ENCODE measurements at places on chromosomes 6 and 20.

- no peak overlapping the region for H3K4me3 ChIP-seq
- H3K27me3 ChIP-seq, result no peaks in the 10 kb centered on the region
- H3K36me3 ChIP-seq, result no peaks in the 10 kb centered on the region
- H3K4me1 ChIP-seq, result no peaks in the 10 kb centered on the region
- no peak overlapping the region for H3K27ac ChIP-seq
These were observed 131.1 kb upstream of the MYLIP start for GRCh38 chr6:15997586-15998388.

DNA sequence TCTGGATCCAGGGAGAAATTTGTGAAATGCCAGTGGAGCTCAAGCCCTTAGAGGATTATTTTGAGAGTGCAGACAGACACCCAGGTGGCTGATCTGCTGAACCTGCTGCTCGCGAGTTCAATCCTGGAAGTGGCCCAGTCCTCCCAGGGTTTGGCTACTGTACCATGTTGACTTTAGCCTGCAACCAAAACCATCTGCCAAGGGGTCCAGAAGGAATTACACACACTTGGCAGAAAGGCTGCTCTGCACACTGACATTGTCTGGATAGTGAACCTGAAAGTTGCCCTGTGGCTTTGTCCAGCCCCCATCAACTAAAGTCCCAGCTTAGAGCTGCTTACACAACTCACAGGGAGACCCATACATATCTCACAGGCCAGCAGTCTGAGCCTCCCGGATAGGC, 21.6 kb upstream of the PI3 start:
- no peaks in the 10 kb centered on the region for H3K4me1 ChIP-seq
- H3K27me3 ChIP-seq, result no peaks in the 10 kb centered on the region
- no peak overlapping the region for H3K27ac ChIP-seq
- no peak overlapping the region for H3K4me3 ChIP-seq
- H3K36me3 ChIP-seq, result no peaks in the 10 kb centered on the region

DNA sequence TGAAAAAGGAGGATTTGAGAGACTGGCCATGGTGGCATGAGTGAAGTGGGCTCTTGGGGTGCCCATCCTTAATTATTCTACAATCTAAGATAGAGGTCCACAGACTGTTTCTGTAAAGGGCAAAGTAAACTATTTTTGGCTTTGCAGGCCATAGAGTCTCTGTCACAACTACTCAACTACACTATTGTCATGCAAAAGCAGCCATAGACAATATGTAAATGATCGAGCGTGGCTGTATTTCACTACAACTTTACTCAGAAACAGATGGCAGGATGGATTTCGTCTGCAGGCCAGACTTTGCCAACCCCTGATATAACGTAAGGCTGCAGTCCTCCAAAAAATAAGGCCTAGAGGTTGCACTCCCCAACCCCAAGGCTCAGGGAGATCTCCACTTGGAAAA, 58.2 kb upstream of the NAA20 start:
- peaks cover 49% of the 10 kb centered on the region for H3K36me3 ChIP-seq
- no peak overlapping the region for H3K27ac ChIP-seq
- H3K4me1 ChIP-seq, result no peaks in the 10 kb centered on the region
- H3K4me3 ChIP-seq, result no peak overlapping the region

GRCh38 chr20:34458631-34459030, 57.6 kb upstream of the DYNLRB1 start:
- no peaks in the 10 kb centered on the region for H3K4me1 ChIP-seq
- no peaks in the 10 kb centered on the region for H3K27me3 ChIP-seq
- no peak overlapping the region for H3K4me3 ChIP-seq
- no peak overlapping the region for H3K27ac ChIP-seq
- peaks cover 25% of the 10 kb centered on the region for H3K36me3 ChIP-seq

GRCh38 chr6:167789358-167789757, 37.4 kb upstream of the AFDN start:
- no peak overlapping the region for H3K4me3 ChIP-seq
- no peak overlapping the region for H3K27ac ChIP-seq
- peaks cover 10% of the 10 kb centered on the region for H3K27me3 ChIP-seq

DNA sequence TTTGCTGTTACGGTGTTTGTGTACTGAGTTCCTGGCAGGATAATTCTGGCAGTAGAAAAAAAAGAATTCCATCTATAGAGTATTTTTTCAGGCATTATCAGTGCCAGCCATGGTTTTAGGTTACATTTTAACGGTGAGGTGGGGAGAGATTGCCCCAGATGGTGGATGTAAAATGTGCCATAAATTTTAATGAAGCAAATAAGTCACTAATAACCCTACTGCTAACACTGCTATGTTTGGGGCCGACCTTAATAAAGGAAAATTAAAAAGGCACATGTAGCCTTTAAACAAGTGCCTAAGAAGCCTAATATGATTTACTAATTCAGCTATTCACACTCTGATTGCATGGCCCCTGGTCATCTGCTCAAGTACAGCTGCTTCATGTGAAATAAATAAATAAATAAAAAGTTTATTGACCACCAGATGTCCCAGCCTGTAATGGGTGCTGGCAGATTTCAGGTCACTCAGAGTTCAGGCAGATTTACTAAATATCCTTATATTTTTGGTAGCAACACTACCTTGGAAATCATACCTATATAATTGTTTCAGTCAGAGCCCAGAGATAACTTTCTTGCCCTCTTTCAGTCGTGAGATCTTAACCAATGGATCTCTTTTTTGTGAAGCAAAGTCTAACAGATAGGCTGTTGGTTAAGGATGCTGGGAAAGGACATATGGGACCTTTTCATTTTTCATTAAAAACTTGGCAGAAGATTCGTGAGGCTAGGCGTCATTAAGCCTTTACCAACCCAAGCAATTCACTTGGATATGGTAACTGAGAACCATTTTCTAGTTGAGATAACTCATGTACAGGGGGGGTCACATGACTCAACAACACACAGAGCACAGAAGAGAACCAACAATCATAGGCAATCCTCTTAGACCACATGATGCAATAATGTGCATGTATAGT, 495.0 kb upstream of the NRSN1 start:
- no peak overlapping the region for H3K4me3 ChIP-seq
- H3K27ac ChIP-seq, result no peak overlapping the region
- H3K36me3 ChIP-seq, result no peaks in the 10 kb centered on the region
- H3K4me1 ChIP-seq, result no peaks in the 10 kb centered on the region
- H3K27me3 ChIP-seq, result no peaks in the 10 kb centered on the region
- DNase-seq, result no peak

DNA sequence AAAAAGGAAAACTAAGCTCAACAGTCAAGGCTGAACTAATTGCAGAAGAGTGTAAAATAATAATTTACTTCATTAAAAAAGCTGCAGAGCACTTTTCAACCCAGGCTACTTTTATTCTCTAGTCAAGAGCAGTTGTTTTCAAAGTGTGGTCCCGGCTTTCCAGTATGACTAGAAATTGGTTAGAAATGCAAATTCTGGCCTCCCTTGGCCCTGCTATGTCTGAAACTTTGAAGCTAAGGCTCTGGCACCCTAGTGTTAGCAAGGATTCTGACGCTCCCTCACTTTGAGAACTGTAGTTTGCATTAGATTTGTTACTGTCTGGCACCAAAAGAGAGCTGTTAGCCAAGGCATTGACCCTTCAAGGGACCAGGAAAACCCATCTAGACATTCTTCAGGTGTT, 9.5 kb upstream of the NXT1 start:
- no peak for DNase-seq
- no peaks in the 10 kb centered on the region for H3K36me3 ChIP-seq
- H3K4me1 ChIP-seq, result no peaks in the 10 kb centered on the region
- no peaks in the 10 kb centered on the region for H3K27me3 ChIP-seq
- H3K4me3 ChIP-seq, result no peak overlapping the region

DNA sequence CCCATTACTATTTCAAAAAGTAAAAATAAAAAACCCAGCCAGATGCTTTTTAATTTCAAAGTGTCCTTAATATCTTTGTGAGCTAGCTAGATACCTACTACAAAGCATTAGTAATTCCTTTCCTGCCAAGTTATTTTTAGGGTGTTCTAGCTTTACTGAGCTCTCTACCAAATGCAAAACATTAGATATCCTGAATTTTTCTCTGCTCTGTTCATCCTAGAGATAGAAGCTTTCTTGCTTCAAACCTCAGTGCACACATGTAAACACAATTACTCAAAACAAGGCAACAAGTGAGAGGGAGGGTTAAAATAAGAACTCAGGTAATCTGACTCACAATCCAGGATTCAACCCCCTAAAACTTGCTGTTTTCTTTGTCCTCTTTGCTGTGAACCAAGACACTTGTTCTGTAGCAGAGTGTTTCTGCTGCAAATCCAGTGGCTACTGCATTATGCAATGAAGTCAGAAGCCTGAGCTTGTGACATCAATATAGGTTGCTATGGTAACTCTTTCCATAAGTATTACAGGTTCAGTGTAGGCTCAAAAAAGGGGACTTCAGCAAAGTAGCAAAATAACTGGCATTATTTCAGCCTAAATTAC, 72.6 kb upstream of the STXBP5 start:
- no peaks in the 10 kb centered on the region for H3K27me3 ChIP-seq
- no peaks in the 10 kb centered on the region for H3K4me1 ChIP-seq
- no peak overlapping the region for H3K27ac ChIP-seq
- no peaks in the 10 kb centered on the region for H3K36me3 ChIP-seq
- H3K4me3 ChIP-seq, result no peak overlapping the region

- no peak overlapping the region for H3K27ac ChIP-seq
- no peaks in the 10 kb centered on the region for H3K4me1 ChIP-seq
- DNase-seq, result no peak
- no peaks in the 10 kb centered on the region for H3K36me3 ChIP-seq
These were observed 35.7 kb upstream of the ARID1B start for GRCh38 chr6:156741287-156742073.

DNA sequence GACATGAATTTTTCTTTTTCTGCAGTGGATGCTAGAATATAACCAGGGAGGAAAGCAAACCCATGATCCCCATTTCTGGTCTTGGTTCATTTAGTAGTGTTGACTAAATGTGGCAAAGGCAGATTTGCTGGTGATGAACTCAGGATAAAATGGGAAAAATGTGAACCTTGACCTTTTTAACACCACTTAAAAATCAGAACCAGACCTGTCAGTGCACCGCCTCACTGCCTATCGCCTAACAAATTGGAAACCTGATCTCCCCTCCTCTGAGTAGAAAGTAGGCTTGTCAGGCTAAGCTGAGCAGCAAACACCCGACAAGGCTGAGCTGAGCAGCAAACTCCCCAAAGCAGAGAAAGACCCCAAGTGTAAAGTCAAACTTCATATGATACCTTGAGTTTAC, 254.8 kb downstream of the FOXC1 start:
- no peak overlapping the region for H3K27ac ChIP-seq
- H3K27me3 ChIP-seq, result peaks cover 2% of the 10 kb centered on the region
- H3K36me3 ChIP-seq, result no peaks in the 10 kb centered on the region

GRCh38 chr6:169810066-169810989, 58.9 kb downstream of the ERMARD start:
- no peaks in the 10 kb centered on the region for H3K36me3 ChIP-seq
- peaks cover 4% of the 10 kb centered on the region for H3K27me3 ChIP-seq
- DNase-seq, result no peak
- H3K4me1 ChIP-seq, result no peaks in the 10 kb centered on the region

DNA sequence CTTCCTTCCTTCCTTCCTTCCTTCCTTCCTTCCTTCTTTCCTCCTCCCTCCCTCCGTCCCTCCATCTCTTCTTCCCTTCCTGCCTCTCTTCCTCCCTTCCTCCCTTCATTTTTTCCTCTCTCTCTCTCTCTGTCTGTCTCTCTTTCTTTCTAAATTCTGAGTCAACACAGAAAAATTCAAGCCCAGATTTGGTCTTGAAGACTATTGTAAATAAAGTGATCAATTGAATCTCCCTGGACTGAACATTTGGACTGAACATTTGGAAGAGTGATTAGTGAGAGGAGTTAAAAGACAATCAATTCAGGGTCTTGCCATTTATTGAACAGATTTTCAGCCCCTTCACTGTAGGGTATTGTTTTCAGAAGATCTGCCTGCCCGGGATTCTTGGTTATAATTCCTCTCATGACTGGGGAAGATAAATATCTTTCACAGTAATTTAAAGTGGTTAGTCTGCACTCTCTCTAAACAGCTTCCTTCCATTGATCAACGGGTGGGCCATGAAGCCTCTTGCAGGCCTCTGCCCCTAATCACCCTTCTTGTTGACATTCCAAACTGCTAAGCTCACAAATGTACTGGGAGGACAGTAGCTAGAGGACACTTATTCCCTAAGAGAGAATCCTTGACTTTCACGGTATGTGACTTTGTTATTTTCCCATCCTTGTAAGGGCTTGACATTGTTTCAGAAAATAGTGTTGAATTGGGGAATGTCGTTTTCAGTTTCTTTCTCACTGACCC, 101.7 kb upstream of the BMP2 start:
- no peak overlapping the region for H3K4me3 ChIP-seq
- no peak for DNase-seq
